ENCODE measurements at places on chromosomes 5 and 9.

- DNase-seq = no peak
Measured at GRCh38 chr5:176650354-176650884, 3.1 kb downstream of the TSPAN17 start.

- DNase-seq = no peak
Measured at GRCh38 chr5:34016750-34017149, 8.9 kb upstream of the AMACR start.

- DNase-seq = no peak
Measured at GRCh38 chr5:122119205-122119604, 10.1 kb upstream of the ZNF474 start.

DNA sequence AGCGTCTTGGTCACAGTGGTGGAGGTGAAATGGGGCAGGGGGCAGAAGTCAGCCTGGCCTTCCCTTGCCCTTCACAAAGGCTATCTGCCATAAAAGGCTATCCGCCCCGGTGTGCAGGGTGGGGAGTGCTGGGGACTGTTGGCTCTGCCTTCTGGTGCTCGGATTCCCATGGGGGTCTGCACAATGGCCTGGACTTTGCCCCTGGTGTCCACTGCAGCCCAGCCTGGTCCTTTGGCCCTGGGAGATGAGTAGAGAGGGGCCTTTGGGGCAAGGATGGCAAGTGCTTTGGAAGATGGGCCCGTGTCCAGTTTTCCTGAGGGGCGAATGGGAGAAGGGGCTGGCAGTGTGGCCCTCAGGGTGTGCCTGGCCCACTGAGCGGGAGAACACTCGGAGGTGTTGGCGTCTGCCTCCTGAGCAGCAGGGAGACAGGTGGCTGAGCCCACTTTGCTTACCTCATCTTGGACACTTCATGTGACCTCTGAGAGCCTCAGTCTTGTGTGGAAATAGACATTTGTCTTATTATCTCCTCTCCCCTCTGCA is 69.9 kb downstream of the HSPA4 start:
- no peak for DNase-seq

DNA sequence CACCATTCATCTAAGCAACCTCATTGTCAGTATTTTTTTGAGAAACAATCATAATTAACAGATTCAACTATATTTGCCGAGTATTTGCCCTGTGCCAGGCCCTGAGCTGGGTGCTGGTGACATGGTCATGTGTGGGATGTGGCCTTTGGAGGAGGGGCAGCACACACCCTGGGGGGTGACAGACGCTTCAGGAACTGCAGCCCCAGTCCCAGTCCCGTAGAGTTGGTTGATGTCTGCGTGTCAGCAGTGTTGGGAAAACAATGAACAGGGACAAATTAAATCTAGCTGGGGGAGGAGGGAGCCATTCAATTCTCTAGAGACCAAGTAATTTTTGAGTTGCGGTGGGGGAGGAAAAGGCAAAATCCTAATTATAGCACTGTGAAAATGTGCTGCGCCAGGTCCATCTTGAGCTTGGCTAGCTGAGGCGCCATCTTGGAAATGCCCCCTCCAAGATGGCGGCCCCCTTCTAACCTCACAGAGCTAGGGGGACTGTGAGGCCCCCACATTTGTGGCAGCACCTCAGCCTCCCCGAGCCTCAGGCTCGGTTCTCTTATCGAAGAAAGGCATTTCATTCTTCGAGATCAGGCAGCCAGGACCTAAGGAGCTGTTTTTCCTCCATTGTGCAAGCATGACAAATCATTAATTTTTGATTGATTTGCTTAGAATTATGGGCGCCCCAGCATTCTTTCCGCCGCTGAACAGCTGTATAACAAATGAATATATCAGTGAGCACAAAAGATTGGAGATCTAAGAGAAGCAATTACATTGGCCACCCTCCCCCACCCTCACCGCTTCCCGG is 87.8 kb downstream of the ZNF618 start:
- no peak for DNase-seq
